ENCODE measurements at places on chromosomes 5 and 9.

DNA sequence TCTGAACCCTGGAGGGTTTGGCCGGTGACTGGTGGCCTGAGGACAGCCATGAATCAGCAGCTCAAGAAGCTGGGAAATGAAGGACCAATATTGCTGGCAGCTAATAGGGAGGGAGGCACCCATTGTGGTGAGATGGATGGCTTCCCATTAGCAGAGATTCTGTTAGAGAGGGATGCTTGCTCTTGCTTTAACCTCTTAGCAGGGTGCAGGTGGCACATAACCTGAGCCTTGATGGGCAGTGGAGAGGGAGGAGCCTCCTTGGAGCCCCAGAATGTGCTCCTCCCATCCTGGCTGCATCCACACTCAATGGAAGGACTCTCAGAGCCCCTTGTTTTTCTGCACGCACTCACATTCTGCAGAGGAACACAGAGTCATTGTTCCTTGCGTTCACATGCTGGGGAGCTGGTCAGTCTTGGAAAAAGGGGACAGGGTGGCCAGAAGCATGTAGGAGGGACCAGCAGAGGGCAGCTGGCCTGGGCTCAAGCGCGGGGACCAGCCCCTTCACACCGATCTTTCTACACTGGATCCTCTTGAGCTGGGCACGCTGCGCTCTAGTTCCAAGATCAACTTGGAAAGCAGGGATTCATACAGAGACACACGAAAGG, 161.8 kb downstream of the MED10 start:
- no peak for DNase-seq

- no peak for DNase-seq
Observed at GRCh38 chr9:16139774-16140173, 586.9 kb downstream of the CCDC171 start.

DNA sequence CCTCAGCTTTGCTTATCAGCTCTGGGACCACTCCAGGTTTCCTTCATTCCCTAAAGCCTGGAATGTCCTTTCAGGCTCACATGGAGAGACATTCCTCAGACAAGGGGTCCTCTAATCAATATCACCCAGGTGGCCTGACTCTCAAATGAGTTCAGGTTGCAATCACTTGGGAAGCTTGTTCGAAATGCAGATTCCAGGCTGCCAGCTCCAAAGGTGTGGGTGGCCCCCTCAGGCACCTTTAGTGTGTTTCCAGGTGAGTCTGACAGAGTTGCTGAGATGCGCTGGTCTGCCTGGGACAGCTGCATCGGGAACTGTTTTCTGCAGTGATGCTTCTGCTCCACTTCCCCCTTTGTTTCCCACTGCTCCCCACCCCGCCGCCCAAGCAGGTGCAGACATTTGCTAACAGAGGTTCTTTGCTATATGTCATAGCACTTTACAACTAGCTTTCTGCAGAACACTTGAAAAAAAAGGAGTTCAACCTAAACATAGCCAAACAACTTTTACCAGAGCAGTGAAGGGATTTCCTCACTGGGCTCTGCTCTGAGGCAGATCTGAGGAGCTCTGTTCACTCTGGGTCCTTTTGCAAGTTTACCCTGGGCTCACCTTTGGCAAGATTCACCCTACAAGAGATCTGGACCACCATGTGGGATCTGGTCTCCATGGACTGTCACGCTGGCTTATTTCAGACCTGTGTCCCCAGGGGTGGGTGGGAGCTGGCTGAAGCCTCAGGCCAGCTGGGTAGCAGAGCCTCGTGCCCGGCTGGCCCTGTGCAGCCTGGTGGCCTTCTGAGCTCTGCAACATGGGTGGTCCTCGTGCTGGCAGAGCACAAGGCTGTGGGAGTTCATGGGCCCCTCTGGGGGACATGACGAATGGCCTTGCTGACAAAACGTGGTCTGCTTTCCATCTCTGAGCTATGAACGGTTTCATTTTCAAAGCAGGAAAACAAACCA, 539.6 kb downstream of the CCDC171 start:
- no peak for DNase-seq

- DNase-seq = no peak
Observed at GRCh38 chr5:135693371-135693955, 114.7 kb upstream of the CXCL14 start.

DNA sequence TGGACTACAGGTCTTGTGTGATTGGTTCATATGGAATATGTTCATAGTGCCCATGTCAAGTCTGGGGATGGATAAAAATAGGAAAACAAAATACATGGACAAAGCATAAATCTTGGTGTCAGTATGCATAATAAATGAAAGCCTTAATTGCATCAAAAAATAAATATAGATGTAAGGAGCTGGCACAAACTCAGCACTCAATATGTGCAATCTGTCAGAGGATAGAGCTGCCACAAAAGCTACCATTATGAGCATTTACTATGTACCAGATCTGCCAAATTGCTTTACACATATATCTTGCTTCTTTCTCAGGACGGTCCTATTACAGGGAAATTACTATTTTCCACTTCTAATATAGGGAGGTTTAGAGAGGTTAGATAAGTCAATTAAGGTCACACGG, 18.2 kb upstream of the TMED7 start:
- no peak for DNase-seq

DNA sequence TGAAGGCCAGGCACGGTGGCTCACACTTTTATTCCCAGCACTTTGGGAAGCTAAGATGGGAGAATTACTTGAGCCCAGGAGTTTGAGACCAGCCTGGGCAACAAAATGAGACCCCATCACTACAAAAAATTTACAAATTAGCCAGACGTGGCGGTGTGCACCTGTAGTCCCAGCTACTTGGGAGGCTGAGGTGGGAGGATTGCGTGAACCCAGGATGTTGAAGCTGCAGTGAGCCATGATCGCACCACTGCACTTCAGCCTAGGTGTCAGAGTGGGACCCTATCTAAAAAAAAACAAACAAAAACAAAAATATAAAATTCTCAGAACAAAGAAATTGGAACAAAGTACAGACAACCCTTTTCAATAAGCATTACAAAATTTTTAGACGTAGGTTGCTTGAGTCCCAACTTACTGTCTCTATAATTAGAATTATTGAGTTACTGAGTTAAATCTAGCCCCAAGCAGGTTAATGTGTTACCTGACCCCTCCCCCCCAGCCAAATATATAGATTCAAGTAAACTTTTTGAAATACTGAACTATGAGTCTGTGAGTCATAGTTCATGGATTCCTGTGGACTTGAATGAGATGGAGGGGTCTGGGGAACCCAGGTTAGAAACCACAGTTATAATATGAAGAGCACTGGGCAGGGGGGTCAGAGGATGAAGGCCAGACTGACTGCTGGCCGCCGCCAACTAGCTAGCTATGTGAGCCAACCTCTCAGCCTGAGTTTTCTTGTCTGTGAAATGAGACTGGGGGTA, 173.1 kb downstream of the AOPEP start:
- no peak for DNase-seq

DNA sequence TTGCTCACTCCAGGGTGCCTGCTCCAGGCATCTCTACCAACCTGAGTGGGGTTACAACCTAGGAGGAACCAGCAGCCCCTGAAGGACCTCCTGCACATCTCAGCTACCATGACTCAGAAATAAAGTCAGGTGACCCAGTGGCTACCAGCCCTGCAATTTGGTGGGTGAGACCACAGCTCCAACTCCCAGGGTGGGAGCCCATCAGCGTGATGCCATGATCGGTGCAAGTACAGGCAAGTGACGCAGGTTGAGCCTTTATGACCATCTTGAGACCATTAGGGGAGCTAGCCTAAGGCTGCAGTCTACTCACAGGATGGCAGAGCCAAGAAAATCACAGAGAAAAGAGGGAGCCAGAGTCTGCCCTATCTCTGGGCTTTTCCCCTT, 8.6 kb downstream of the SEPTIN8 start:
- DNase-seq = no peak

GRCh38 chr5:146390469-146390868, 51.8 kb downstream of the POU4F3 start:
- DNase-seq = no peak

DNA sequence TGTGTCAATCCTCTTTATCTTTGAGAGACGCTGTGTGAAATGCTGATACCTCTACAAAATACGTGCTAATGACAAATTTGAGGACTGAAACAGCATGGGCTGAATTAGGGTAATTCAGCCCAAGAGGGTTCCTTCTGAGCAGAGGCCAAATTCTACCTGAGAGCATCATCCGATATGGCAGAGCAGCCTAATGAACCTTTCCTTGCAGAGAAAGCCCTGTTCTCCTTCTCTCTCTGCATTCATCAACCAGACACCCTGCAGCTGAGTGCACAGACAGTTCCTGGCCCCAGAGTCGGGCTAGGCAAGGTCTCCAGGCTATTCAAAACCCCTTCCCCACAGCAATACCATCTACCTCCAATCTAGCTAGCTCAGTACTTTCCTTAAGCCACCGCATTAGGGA, 77.9 kb downstream of the TRIM32 start:
- DNase-seq = no peak

DNA sequence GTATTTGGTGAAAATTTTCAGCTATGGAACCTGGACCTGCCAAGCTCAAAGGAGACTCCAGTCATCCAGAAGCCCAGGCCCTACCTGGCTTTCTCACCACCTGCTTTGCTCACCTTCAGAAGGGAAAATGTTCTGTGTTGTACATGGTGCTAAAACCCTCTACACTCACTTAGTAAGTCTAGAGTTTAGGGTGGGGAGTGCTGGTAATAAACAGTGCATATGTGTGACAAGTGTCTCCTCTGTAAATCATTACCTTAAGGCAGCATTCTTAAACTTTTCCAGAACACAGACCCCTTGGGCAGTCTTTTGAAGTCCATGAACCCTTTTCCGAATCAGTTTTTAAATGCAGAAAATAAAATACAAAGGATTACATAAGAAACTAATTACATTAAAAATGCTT, 248.8 kb upstream of the PIK3R1 start:
- no peak for DNase-seq

- DNase-seq = no peak
Observed at GRCh38 chr9:93262537-93263310, 78.8 kb downstream of the WNK2 start.

DNA sequence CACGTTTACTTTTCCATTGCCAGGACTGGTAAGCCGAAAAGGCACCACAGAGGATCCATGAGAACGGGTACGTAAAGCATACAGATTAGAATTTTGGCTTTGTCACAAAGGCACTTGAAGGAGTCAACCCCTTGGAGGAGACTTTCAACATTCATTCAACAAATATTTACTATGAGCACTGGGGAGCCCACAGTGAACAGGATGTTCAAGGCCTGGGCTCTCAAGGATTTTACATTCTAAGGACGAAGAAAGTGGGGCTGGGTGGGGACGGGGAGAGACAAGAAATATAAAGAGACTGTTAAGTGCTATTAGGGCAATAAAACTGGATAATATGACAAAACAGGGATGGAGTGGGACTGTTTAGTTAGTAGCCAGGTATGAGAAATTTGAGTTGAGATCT, 66.0 kb downstream of the KLF4 start:
- no peak for DNase-seq

GRCh38 chr5:140546851-140547507, 483 bp upstream of the EIF4EBP3 start:
- no peak for DNase-seq

DNA sequence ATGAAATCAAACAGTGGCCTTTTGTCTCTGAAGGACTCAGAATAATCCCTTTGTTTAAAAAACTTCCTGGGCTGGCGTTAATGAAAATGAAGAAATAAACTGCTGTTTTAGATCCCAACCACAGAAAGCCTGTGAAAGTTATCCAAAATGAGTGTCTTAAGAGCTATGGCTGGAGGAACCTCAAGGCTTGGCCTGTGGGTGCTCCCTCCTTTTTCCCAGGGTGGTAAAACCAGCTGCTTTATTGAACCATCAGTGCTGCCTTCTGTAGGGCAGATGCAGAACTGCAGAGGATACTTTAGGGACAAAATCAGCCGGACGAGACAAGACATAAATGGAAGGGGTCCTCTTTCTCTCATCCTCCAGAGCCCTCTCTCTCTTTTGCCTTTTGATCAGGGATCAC, 100.9 kb downstream of the SMARCA2 start:
- no peak for DNase-seq

GRCh38 chr9:109001275-109001676, 12.0 kb downstream of the CTNNAL1 start:
- no peak for DNase-seq

- DNase-seq = no peak
Observed at GRCh38 chr9:131423171-131423581, 29.3 kb downstream of the PRRC2B start.

DNA sequence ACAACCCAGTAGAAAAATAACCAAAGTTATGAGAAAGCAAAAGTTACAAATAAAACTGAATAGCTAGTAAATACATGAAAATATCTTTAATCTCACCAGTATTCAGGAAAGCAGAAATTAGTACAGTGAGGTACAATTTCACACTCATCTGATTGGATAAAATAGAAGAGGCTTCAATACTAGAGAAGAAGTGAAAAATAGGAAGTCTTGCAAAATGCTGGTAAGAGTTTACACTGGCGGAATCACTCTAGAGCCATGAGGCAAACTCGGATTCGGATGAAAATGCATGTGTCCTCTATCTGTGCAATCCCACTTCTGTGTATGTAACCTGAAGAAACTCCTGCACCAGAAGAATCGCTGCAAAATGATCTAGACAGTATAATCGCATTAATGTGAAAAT, 128.9 kb downstream of the CCDC192 start:
- DNase-seq = no peak

GRCh38 chr5:175382171-175382570, 61.8 kb downstream of the DRD1 start:
- no peak for DNase-seq

DNA sequence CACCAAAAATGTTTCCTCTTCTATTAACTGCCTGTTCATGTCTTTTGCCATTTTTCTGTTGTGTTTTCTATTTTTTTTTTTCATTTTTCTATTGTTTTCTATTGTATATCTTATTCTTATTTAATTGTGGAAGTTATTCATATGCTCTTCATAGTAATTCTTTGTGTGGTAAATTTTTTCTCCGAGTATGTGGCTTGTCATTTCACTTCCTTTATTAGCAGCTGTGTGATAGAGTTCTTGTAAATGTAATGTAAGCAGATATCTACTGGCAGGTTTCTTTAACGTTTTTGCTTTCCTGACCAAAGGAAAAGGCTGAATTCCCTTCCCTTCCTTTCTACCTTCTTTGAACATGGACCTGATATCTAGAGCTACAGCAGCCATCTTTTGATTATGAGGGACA, 5.8 kb upstream of the PLPP1 start:
- DNase-seq = no peak

DNA sequence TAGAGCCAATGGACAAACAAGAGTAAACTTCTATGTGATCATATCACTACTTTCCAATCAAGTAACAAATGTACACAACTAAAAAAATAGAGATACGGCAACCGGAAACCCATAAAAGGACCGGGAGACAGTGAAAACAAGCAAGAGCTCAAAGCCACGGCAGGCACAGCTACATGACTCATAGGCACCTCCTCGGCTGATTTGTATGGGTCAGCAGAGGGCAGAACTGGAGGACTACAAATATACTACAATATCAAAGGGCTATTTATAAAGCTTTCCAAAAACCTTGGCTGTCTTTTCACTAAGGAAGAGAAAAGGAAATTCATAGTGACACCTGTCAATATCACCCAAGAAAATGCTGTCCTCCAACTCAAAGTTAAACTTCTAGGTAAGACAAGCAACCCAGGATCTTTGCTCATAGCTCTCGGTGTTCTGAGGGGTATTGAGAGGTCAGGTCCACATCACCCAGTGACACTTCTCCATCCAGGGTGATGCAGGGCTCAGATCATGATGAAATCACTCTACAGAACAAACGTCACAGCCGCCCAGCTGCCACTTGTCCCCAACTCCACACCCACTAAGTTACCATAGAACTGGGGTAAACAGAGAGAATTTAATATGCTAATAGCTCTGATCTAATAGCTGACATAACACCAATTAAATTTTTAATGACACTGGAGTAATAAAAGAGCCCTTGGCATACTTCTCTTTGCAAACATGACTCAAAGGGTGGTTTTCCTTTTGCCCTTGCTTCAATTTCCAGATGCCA, 41.3 kb downstream of the PFDN1 start:
- peak; percentile 68 for DNase-seq

GRCh38 chr5:140242099-140242498, 60.8 kb downstream of the PFDN1 start:
- DNase-seq = no peak

Measured in CD4-positive, alpha-beta T cell treated with Interleukin-10 for 1 hour (primary cell).